ENCODE measurements at places on chromosomes 6 and 20. TPM values are rescaled to one million over a fixed set of nuclear protein-coding genes. Genes with fewer than 3 reads are reported as not detected.

DNA sequence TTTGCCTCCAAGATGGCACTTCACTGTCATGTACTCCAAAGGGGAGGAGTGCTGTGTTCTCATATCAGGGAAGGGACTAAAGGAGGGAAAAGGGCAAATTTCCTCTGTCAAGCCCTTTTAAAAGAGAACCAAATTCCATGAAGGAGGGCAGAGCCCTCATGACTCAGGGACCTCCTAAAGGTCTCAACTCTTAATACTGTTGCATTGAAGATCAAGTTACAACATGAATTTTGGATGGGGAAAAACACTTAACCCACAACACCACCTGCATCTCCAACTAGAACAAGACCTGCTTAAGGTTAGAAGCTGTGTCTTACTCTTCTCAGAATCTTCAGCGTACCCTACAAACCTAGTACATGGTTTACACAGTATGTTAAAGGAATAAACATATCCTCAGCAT, 23.7 kb upstream of the FBXO30 start:
- DNase-seq, result no peak

DNA sequence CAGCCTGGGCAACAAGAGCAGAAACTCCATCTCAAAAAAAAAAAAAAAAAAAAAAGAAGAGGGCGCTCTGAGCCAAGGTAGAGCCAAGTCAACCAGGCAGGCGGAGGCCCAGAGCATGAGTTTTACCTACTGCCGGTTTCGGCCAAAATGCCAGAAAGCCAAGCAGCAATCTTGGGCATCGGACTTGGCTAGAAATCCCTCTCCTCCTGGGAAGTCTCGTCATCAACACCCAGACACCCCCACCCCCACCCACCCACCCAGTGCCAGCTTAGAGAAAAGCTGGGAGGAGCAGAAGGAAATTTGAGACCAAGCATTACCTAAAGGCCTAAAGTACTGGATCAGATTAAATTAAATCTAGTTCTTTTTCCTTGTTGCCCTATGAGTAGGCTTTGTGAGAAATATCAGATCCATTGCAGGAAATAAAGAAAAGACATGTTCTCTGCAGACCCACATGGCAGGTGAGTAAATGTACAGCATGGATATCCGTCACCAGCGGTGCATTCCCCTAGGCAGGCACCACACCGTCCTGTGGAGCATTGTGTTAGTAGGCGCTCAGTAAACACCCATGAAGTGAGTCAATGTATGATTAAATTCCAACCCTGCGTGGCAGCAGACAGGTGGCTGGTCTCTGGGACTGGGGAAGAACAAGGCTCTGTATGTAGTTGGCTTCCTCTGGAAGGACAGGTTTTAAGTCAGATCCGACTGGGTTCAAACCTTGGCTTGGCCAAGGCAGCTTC, 21.0 kb downstream of the RIPOR3 start:
- DNase-seq, result no peak

- no peak for DNase-seq
Observed at GRCh38 chr6:158020272-158020711, 38.6 kb downstream of the SYNJ2 start.

- DNase-seq, result no peak
Observed at GRCh38 chr6:130771741-130772140, 55.5 kb upstream of the SMLR1 start.

DNA sequence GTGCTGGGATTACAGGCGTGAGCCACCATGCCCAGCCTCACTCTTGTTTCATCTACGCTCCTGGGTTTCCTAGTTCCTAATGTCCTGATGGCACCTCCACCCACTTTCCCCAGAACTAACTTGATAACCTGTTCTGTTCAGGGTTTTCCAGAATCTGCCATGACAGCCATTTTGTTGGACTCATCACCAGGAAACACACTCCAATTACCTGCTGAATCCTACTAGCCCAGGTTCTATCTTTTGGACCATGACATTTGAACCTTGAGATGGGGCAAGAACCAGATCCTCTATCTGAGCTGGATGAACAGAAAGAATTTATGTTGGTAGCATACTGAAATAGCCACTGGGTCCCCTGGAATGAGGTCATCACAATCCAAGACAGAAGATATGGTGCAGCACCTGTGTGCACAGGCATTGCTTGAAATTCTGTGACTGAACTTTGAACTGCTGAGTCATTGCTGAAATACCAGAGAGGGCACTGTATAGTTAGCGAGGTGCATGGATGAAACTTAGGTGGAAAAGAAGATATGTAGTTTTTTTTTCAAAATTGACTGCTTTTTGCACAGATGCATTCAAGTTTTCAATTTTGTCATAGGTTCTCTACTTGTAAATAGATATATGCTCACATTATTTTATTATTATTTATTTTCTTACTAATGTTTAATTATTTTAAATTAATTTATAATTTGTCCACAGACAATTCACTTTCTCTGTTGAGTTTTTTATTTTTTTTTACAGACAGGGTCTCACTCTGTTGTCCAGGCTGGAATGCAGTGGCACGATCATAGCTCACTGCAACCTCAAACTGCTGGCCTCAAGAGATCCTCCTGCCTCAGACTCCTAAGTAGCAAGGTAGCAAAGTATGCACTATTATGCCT, 42.8 kb upstream of the TASP1 start:
- no peak for DNase-seq

DNA sequence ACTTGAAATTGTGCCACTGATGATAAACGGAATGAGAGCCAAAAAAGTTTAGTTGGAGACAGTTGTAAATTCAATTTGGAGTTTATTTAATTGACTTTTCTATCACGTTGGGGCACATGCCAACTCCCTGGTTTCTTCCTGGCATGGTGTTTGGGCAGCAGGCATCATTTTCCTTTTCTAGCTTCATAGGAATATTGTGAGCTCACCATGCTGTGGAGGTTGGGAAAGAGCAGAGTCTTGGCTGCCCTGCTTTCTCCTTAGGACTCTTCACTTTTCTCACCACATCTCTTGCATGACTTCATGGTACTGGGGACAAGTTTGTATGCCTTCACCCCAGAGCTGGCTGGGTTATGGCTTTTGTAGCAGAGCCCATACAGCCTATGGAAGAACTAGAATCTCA, 6.4 kb downstream of the SCAND1 start:
- no peak for DNase-seq

DNA sequence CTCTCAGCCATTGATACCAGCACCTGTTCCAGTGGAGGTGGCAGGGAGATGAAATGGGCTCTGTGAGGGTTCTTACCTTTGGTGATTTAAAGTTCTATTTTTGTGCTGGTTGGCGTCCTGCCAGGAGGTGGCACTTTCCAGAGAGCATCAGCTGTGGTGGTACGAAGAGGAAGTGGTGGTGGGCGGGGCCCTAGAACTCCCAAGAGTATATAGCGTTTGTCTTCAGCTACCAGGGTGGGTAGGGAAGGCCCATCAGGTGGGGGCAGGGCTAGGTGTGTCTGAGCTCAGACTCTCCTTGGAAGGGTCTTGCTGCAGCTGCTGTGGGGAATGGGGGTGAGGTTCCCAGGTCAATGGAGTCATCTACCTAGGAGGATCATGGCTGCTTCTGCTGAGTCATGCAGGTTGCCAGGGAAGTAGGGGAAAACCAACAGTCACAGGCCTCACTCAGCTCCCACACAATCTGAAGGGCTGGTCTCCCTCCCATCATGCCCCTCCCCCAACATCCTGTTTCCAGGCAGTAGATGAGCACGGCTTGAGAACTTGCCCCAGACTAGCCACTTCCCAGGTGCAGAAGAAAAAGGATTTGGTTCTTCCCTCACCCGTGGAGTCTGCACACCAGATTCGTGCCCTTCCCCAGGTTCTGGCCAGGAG, 46.6 kb downstream of the MOXD1 start:
- DNase-seq, result no peak

The BCAS4 gene
- 6.3 TPM for total RNA-seq

The PRRT1 gene
- 2.7 TPM for total RNA-seq

- no peak for DNase-seq
Observed at GRCh38 chr20:53681352-53682212, 87.9 kb upstream of the ZNF217 start.

The GTF3C6 gene
- total RNA-seq, result 92.9 TPM

All from type B pancreatic cell (in vitro differentiated cells).